ENCODE measurements at places on chromosomes 7 and 10. TPM values are rescaled to one million over a fixed set of nuclear protein-coding genes. Genes with fewer than 3 reads are reported as not detected.
A peak's percentile ranks its signal among the peaks of the same experiment; 100 is the strongest.

RHBDD2 gene
- total RNA-seq = 51.7 TPM

DNA sequence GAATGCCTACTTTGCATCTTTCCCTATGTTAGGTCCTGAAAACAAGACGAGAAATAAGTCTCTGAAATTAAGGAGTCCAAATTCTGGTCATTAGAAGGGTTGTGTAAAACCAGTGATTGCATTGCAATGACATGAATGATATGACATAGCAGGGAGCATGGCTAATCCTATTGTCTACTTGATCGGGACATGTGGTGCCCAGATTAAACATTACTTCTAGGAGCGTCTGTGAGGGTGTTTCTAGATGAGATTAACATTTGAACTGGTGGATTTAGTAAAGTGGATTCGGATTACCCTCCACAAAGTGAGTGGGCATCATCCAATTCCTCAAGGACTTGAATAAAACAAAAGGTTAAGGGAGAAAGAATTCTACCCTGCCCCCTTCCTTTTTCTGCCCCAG lies 434.9 kb upstream of the KLF6 start:
- no peak for DNase-seq

GRCh38 chr10:89652806-89653370 lies 7.8 kb upstream of the PANK1 start:
- no peak for DNase-seq

- DNase-seq = no peak
Measured at GRCh38 chr7:131630427-131630826, 74.0 kb upstream of the PODXL start.

CRHR2 gene
- not detected for total RNA-seq

DYNC1I1 gene
- not detected for total RNA-seq

DNAJB9 gene
- total RNA-seq = 22.7 TPM

- peak; percentile 57 for DNase-seq
Measured at GRCh38 chr10:26468700-26469099, 30.6 kb downstream of the APBB1IP start.

GRCh38 chr10:89985446-89985845 lies 284.1 kb downstream of the KIF20B start:
- DNase-seq = no peak

AKR1C1 gene
- 0.85 TPM for total RNA-seq

GRCh38 chr10:124078714-124079113 lies 14.7 kb downstream of the CHST15 start:
- DNase-seq = no peak

- no peak for DNase-seq
Measured at GRCh38 chr10:123478116-123478515, 188.0 kb upstream of the GPR26 start.

PDSS1 gene
- 10.7 TPM for total RNA-seq

TUBAL3 gene
- not detected for total RNA-seq

DNA sequence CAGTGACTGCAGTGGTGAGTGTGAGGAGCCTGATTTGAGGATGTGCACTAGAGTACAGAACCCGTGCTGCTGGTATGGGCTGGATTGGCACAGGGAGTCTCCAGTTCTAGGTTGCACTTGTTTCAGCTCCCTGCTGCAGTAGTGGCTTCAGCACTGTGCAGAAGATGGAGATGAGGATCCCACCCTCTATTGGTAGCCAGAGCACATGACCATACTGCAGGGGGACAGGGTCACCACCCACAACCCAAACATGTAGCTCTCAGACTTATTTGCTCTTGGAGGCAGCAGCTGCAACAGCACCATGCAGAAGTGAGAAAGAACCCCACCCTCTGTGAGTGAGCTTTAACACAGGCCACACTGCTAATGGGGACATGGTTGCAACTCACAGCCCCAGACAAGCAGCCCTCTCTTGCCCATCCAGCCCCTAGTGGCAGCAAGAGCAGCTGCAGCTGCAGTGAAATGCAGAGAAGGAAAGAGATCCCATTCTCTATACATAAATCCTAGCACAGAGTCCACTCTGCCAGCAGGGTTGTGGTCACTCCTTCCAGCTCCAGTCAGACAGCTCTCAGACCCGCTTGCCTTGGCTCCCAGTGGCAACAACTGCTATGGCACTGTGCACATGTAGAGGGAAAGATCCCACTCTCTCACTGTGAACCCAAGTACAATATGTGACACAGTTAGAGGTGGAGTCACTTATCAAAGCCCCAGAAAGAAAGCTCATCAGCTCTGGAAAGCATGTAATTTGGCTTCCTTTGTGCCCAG lies 51.4 kb upstream of the SCIN start:
- DNase-seq = no peak

GRCh38 chr10:95820363-95820762 lies 64.4 kb downstream of the ENTPD1 start:
- no peak for DNase-seq

FANK1 gene
- total RNA-seq = 0.68 TPM

GRCh38 chr10:29353887-29354561 lies 65.2 kb downstream of the LYZL1 start:
- no peak for DNase-seq

DNA sequence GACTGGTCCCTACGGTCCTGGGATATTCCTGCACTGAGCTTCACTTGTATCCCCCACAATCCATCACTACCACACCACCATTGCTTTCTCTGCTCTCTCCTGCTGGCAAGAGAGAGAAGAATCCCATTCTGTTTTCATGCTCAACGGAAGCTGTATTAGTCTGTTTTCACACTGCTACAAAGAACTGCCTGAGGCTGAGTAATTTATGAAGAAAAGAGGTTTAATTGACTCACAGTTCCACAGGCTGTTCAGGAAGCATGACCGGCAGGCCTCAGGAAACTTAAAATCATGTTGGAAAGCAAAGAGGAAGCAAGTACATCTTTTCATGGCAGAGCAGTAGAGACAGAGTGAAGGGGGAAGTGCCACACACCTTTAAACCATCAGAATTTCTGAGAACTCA lies 260.4 kb upstream of the LYZL1 start:
- no peak for DNase-seq

GRCh38 chr7:29289156-29290021 lies 94.8 kb downstream of the CHN2 start:
- DNase-seq = no peak

- DNase-seq = no peak
Measured at GRCh38 chr7:32319012-32319382, 171.2 kb downstream of the LSM5 start.

SRI gene
- total RNA-seq = 177 TPM

TRPV6 gene
- total RNA-seq = not detected

DNA sequence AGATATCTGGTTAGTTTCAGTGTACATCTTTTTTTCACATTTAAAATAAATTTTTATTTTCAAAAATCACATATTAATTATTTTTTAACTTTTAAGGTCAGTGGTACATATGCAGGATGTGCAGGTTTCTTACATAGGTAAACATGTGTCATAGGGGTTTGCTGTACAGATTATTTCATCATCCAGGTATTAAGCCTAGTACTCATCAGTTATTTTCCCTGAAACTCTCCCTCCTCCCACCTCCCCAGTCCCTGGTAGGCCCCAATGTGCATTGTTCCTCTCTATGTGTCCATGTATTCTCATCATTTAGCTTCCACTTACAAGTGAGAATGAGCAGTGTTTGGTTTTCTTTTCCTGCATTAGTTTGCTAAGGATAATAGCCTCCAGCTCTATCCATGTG lies 323.0 kb downstream of the C7orf25 start:
- DNase-seq = no peak

- DNase-seq = no peak
Measured at GRCh38 chr10:93068411-93069244, 5.1 kb upstream of the CYP26A1 start.

DNA sequence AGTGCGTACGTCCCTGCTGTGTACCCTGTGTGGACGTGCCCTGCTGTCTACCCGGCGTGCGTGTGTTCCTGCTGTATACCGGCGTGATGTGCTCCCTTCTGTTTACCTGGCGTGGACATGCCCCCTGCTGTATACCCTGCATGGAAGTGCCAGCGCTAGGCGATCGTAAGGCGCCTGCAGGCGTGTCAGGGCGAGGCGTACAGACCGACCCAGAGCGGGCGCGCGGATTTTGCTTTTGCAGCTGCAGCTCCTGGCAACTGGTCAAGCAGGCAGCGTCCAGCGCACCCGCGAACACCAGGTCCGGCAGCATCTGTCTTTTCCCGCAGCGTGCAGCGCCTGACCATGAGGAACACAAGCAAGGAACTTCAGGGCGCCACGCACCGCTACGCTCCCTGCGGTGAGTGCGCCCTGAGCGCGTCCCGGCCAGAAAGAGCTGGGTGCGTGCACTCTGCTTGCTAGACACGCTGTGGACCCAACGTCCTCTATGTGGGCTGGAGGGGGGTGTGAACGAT lies 680 bp downstream of the C7orf57 start:
- peak; percentile 19 for DNase-seq

All from activated CD4-positive, alpha-beta memory T cell treated with anti-CD3 and anti-CD28 coated beads, Interleukin-2, amount 10 ng/mL, durations not matched to agents 7 days and 5 days (primary cell).